ENCODE measurements at places on chromosomes 12 and 14. TPM values are rescaled to one million over a fixed set of nuclear protein-coding genes. Genes with fewer than 3 reads are reported as not detected.

- DNase-seq = peak; percentile 81
Observed at GRCh38 chr12:43306066-43306465, 245.9 kb downstream of the ADAMTS20 start.

SSPN gene
- 0.13 TPM for total RNA-seq

- no peak for DNase-seq
Observed at GRCh38 chr14:19947413-19948090, 16.8 kb downstream of the OR4K1 start.

TAS2R14 gene
- total RNA-seq = 2.6 TPM

DNA sequence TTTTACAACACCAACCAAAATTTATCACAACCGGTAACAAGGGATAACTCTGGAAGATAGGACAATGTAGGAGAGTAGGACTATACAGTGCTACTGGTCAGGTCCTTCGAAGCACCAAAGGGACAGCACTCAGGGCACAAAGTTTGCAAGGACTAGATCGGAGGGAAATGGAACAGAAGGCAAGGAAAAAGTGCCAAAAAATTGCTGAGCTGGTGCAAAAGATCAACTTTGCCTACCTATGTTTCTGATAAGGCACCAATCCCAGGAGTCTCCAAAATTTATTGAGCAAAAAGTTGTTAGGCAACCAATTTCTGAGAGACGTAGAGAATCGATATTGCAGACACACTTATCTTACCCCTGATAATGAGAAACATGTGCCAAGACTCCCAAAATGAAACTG lies 160.0 kb upstream of the PLEKHA5 start:
- DNase-seq = no peak

- no peak for DNase-seq
Observed at GRCh38 chr12:75471902-75472890, 8.4 kb upstream of the GLIPR1 start.

TMEM132D gene
- 0.25 TPM for total RNA-seq

DNA sequence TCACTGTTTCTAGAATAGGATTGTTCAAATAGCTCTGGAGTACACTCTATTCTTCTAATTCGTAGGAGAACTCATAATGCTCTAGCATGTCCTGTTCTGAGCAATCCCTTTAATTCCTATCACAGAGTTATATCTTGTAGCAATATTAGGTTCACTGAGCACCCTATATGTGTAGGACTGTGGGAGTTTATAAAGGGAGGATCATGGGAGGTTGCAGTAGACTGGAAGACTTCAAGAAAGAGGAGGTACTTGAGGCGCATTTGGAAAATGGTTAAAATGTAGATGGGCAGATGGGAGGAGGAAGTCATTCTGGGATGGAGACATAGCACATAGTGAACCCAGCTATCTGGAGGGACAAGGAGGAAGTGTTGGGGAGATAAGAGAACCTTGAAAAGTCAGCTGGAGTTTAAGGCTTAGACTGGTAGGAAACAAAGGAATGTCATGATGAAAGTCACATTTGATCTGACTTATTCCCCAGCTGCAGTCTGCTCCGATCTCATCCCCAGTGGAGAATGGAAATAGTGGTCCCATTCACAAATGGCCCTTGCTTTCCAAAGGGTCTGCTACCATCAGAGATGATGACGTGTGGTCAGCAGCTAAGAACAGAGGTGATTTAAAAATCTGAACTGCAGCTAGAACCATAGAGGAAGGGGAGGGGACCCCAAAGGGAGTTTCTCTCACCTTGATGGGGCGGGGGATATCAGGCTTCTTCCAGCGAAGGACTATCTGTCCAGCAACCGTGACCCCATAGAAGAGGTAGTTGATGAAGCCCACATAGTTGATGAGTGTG lies 10.1 kb upstream of the CEBPE start:
- no peak for DNase-seq

DNA sequence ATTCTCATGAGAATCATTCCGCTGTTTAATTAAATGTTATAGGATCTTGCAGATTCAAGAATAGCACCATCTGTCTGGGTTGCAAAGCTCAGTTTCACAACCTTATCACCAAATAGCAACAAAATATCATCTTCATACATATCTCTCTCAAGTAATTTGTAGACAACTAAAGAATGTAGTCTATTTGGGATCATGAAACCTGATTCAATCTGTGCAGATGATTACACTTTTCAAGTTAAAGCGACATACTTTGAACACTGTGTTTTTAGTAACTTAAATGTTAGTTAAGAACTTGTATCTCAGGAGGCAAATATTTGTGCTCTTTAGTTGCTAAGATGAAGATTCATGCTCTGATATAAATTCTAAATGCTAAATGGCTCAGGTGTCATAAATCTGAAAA lies 14.8 kb downstream of the MED13L start:
- no peak for DNase-seq

HOXC13 gene
- 1.7 TPM for total RNA-seq

INSM2 gene
- not detected for total RNA-seq

DNA sequence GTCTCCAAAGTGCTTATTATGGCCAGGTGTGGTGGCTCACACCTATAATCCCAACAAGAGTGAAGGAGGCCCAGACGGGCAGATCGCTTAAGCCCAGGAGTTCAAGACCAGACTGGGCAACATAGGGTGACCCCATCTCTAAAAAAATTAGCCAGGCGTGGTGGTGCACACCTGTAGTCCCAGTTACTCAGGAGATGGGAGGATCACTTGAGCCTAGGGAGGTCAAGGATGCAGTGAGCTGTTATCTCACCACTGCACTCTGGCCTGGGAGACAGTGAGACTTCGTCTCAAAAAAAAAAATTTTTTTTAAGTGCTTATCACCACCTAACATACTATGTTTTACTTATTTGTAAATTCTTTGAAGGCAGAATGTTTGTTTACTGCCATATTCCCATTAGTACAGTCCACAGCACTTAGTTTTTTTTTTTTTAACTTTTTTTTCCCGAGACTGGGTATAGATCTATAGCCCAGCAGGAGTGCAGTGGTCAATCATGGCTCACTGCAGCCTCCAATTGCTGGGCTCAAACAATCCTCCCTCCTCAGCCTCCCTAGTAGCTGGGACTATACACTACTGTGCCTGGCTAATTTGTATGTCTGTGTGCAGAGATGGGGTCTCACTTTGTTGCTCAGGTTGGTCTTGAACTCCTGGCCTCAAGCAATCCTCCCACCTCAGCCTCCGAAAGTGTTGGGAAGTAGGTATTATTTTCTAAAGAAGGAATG lies 4.7 kb upstream of the KANSL2 start:
- no peak for DNase-seq

GRCh38 chr14:53295985-53296582 lies 143.0 kb upstream of the DDHD1 start:
- no peak for DNase-seq

DNA sequence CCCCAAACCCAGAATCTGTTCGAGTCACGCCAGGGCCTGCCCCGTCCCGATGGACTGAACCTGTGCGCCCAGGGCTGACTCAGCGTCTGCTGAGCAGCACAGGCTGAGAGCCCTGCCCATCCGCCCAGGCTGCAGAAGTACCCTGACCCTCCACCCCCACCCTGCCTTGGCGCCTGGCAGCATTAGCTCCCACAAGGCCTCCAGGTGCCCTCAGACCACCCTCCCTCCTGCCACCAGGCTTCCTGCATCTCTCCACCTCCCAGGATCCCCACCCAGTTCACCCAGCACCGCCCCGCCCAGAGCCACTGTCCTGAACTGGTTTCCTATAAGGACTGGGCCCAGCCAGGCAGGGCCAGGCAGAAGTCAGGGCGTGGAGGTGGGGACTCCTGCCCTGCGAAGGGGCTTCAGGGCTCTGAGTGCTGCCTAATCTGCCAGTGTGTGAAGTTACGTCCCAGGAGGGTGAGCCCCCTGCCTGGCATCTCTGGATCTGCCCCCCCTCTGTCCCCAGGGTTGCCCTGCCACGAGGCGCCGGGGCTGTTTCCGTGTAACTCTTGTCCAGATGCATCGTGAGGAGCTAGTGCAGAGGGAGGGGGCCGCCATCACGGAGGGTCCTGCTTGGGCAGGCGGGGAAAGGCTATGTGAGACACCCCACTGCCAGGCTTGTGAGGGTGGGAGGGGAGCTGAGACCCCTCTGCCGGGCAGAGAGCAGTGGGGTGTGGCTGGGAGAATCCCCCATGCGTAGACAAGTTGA lies 9.1 kb downstream of the ADSS1 start:
- DNase-seq = no peak

NKX2-1 gene
- total RNA-seq = not detected

DNA sequence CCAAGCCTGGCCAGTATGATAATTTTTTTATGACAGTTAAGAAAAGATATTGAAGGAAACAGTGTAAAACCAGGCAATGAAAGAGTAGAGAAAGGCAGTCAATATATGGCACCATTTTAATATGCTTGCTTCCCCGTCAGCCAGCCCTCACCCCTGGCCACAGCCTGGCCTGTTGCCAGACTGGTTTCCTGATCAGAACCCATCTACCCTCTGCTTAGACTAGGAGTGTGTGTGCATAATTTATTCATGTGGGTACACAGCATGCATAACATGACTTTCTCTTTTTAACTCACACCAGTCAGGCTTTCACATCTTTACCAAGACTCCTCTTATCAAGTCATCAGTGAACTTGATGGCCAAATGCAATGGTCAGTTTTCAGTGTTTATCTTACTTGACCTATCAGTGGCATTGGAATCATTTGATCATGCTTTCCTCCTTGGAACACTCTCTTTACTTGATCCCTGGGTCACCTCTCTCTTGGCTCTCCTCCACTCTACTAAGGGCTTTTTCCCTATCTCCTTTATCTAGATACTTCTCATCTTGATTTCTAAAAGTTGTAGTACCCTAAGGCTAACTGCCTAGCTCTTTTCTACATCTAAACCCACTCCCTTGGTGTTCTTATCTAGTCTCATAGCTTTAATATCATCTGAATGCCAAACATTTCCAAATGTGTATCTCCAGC lies 10.0 kb upstream of the GPR19 start:
- DNase-seq = no peak

DNA sequence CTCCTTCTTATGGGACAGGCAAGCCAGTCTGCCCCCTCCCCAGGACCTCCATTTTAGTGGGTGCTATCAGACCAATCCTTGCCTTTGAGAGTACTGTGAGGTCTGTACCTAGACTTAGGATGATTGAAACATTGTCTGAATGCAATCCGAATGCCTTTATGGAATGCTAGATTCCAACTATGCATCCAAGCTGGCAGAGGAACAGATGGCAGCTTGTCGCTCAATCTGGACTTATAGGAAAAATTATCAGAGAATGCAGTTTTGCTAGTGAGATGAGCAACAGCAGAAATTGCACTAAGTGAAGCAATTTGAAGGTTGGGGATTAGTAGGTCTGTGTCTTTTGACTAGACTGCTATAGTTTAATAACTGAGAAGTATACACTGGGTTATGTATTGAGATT lies 109.1 kb downstream of the DYRK2 start:
- DNase-seq = no peak

GRCh38 chr12:6608592-6609281 lies 1.6 kb upstream of the CHD4 start:
- no peak for DNase-seq

Measured in MG63 (cell line).